Activated CD4-positive, alpha-beta T cell treated with anti-CD3 and anti-CD28 coated beads, Interleukin-2, amount 50 U/mL, for 48 hours (primary cell): ENCODE measurements at places on chromosomes 3 and 15.

- DNase-seq = no peak
Measured at GRCh38 chr3:54859184-54859583, 68.7 kb downstream of the LRTM1 start.

DNA sequence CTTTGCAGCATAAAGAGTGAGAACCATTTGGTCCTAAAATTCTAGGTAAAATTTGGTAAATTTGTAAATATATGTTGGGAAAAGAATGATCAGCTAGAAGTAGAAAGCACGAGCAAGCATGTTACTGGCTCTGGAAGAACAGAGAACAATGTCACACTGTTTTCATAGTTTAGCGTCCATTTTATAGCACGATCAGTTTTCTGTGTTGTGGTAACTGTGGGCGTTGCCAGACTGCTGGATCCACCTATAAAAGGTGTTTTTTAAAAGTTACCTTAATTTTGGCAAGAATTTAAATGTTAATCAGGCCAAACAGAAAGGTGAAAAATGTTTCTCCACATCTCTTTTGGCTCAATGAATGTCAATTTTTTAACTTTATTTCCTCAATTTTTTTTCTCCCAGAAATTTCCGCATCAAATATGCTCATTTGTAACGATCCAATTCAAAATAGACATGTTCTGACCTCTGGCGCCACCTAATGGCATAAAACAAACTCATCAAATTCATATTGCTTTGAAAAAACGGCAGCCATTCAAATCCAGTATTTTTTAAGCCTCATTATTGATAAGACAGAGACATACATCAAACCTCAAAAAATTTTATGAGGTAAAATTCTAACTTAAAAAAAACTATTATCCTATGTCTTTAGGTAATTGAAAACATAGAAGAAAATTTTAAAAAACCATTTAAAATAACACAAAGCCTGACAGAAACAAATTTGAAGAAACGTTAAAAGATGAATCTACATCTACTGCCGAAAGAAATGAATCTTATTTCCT lies 5.5 kb upstream of the GP5 start:
- DNase-seq = no peak

DNA sequence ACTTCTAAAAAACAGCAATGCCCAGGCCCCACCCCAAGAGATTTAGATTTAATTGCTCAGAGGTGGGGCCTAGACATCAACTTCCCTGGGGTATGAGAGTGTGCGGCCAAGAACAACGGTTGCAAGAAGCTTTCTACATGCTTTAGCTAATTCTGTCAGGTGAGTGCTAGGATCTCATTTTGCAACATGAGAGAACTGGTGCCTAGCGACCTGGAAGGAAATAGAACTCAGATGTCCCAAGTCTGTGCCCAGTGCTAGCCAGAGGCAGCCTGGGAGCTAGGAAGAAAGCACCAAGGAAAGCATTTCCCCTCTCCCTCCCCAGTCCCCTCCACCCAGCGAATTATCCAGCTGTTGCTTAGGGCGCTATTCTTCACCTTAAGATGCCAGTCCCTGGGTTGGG lies 22.9 kb upstream of the HRH1 start:
- no peak for DNase-seq

GRCh38 chr15:100526027-100526481 lies 2.7 kb downstream of the CERS3 start:
- no peak for DNase-seq

GRCh38 chr3:152671446-152672319 lies 163.2 kb upstream of the P2RY1 start:
- DNase-seq = no peak

GRCh38 chr15:66670762-66671580 lies 31.1 kb upstream of the SMAD6 start:
- DNase-seq = no peak

DNA sequence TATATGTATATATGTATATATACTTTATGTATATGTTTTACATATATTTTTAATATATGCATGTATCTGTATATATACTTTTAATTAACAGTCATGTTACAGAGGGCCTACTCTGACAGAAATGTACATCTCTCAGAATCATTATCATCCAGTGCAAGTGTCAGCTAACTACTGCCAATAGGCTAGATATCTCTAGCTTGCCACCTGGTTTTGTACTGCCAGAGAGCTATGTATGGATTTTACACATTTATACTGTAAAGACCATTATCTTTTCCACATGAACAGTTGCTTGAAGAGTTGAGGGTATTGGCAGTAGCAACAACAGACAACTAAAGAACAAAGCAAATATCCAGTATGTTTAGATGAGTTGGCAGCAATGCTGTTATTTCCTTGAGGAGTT lies 99.7 kb upstream of the VGLL3 start:
- DNase-seq = no peak

GRCh38 chr15:76978522-76979330 lies 16.2 kb upstream of the PSTPIP1 start:
- no peak for DNase-seq

- DNase-seq = no peak
Measured at GRCh38 chr3:60240492-60240891, 1010.8 kb downstream of the FHIT start.

GRCh38 chr3:25405335-25405734 lies 22.7 kb upstream of the RARB start:
- no peak for DNase-seq

DNA sequence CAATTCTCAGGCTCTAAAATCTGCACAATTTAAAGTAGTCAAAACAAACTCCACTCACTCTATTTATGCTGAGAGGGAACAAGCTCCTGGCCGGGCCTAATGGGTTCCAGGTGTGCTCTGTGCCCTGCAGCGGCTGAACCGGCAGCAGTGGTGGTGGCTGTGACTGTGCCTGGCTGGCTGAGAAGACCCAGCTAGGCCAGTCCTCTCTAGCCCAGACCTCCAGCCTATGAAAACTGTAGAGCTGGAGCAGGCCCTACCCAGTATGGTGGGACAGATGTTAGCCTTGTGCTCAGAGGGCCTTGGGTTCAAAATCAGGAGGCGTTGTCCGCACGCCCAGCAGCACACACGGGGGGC lies 37.0 kb downstream of the EPHB3 start:
- DNase-seq = no peak

- DNase-seq = no peak
Measured at GRCh38 chr15:38702178-38702912, 137.7 kb upstream of the RASGRP1 start.

DNA sequence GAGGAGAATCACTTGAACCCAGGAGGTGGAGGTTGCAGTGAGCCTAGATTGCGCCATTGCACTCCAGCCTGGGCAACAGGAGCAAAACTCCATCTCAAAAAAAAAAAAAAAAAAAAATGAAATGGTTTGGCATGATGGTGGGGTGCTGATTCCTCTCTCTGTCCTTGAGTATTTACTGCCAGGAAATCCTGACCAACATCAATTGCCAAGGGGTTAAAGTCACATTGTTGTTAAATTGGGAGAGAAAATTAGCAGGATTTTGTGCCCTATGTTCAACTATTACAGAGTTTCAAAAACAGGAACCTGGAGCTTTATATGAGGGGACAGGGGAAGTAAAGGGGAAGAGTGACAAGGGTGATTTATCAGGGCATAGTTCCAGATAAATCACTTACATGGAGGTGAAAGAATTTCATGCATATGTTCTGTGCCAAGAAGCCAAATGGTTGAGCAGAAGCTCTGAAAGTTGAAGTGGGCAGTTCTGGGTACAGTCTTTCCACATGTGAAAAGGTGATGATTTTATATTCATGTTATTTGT lies 70.5 kb upstream of the TSEN2 start:
- DNase-seq = no peak

- DNase-seq = no peak
Measured at GRCh38 chr15:72365844-72366243, 10.0 kb downstream of the HEXA start.

DNA sequence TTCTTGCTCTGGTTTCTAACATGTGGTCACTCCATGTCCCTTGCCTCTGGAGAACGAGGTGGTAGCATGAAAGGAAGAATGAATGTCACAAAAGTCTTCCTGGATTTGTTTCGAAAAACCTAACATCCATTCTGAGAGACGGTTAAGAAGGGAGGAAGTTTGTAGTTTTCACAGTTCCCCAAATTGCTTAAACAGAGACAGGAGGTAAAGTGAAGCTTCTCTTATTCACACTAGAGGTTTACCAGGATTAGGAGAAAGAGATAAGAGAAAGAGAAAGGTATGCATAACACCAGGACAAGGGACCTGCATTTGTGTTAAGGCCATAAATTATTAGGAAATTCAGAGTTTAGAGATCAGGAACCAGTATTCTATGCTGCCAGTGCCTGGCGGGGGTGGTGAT lies 228.1 kb downstream of the CPNE4 start:
- no peak for DNase-seq

GRCh38 chr3:47112997-47113396 lies 50.9 kb downstream of the SETD2 start:
- no peak for DNase-seq

DNA sequence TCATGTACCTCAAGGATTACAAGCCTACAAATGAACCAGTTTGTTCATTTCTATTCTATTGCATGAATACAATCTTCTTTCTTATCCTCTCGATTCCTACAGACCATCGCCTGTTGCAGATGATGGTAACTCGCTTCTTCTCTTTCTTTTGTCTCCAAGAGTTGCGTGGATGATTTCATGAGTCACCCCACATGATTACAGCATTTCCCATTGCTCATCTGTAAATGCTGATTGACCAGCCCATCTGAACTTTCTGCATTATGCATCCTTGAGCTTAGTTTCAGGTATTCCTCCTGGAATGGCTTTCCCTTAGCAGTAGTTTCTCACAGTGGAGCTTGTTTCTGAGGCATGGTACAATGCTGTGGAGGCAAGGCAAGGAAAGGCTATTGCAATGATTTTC lies 109.6 kb upstream of the TOPAZ1 start:
- no peak for DNase-seq

GRCh38 chr3:13008155-13008995 lies 64.9 kb downstream of the IQSEC1 start:
- DNase-seq = no peak

DNA sequence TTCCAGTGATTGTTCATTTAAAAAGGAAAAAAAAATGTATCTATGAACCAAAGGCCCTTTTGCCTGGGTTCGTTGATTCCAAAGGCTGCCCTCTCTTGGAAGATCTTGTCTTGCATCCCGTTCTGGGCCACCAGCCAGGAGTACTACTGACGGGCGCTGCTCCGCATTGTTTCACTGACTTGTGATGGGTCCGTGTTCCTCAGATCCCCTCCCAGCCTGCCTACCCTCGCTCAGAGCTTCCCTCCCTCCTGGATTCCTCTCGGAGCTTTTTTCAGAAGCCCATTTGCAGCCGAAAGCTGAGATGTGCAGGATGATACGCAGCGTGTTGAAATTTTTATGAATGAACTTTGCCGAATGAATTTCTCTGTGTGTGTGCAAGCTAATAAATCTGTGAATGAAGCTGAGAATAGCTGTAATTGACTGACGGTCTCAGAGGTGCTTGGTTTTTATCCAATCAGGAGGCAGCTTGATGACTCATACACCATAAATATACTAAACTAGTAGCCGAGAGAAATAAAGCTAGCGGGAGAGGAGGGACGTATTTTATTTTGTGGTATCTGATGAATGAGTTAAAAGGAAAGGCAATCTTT lies at the start of gene SHC4:
Gene SHC4 (minus strand): TSS at position 396 of the 590 bp plus-strand sequence. CDS start 904 bp downstream, outside the sequence.
- peak; percentile 25 for DNase-seq

DNA sequence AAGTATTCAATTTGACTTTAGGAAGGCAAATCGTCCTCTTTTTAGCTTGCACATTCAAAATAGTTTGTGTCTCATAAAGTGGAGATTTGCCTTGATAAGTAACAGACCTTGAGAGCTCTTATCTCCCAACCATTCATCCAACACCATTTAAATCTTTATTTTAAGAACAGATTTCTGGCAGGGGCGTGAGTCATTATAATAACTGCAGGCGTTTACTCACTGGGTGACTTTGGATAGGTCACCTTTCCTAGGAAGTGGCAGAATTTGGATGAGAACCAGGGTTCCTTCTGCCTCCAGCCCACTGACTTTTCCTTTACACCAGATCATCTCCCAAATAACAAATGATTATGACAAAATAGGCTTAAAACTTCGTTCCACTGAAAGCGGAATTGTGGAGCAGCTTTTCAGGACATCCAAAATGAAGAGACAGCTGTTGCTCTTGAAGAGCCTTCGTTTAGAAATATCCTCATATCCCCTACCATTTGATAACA lies 5.0 kb downstream of the LMCD1 start:
- no peak for DNase-seq

DNA sequence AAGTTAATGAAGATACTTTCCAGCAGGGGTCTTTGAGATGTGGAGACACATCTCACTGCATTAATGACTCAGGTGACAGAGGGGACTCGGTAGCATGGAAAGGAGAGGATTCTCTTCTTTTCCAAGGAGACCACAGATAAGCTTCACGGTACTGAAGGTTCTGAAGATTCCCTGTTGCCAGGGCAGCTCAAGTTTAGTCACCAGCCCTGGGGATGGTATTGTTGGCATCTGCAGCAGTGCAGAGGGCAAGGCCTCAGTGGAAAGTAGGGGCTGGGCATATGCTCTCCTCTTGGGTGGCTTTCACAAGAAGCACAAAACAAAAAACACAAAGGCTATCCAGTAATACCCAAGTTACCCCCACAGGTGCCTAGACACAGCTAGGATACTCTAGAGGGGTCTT lies 38.0 kb upstream of the MRPL3 start:
- DNase-seq = no peak

DNA sequence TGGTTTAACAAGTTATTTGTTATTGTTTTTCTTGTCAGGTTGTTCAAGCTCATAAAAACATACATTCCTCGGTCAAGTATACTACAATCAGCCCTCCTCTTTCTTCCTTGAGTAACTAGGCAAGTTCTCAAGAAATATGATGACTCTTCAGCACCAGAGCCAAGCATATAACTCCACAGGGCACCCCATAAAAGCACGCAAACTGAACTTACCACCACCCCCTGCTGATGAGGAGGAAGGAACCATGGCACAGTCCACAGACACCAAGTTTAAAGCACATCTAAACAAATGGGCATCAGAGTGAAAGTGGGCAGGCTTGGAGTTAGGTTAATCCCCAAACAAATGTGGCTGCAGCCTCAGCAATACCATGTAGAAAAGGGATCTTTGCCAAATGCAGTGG lies 5.3 kb downstream of the IP6K2 start:
- no peak for DNase-seq

DNA sequence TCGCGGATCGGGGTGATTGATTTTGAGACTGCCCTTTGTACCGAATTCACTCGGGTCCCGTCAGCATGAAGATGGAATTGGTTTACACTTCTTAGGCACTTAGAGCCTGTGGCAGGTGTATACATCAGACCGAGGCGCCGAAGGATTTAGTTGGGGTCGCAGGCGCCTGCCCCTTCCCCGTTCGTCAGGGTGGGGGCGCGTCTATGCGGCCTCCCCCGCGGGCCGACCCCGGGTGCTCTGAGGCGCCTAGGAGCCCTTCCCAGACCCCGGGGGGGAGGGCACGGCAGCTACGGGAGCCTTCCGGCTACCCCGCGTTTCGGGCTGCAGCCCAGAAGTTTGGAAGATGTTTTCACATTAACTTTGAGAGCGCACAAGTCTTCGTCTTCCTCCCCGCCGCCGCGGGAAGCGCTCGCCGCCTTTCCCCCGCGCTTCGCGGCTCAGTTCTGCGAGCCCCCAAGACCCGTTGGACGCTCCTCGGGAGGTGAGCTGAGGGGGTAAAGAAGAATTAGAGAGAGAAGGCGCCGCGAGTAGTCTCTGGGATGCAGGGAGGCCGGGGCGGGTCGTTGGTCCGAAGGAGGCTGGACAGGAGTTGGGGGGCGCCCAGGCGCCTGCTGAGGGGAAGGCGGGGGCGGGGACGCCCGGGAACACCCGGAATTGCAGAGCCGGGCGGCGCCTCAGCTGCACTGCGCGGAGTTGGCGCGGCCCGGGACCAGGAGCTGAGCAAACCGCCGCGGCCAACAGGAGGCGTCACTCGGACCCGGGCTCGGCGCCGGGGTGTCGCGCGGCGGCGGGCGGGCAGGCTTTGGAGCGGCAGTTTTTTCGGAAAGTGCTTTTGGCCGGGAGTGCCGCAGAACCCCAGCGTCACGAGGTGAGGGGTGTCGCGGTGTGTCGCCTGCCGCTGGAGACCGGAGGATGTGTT lies 780 bp downstream of the TIPARP start:
- peak; percentile 51 for DNase-seq
